ENCODE measurements at places on chromosomes 4 and X.
A peak's percentile ranks its signal among the peaks of the same experiment; 100 is the strongest.

GRCh38 chr4:7766086-7766485 lies 173.6 kb downstream of the AFAP1 start:
- no peak for DNase-seq

- no peak for DNase-seq
Observed at GRCh38 chrX:11446336-11446735, 153.1 kb downstream of the AMELX start.

- no peak for DNase-seq
Observed at GRCh38 chr4:55359397-55359916, 13.4 kb downstream of the SRD5A3 start.

GRCh38 chr4:140238351-140239056 lies 84.5 kb upstream of the MAML3 start:
- no peak for DNase-seq

DNA sequence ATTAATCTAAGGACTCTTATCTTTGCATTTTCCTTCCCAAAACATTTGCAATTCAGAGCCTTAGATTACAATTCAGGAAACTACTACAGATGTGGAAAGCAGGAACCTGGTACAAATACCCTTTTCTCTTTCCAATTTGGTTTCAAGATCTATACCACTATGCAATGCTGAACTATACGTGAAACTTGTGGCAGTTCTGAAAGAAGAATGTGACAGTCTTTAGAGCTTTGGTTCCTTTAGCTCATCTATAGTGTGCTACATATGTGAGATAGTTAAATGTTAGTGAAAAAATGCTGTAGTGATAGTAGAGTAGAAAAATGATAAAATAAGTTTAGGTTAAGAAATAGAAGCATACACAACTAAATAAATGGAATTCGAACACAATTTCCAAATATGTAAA lies 50.0 kb downstream of the CXXC4 start:
- DNase-seq: no peak

GRCh38 chr4:187416216-187416615 lies 579.4 kb upstream of the ZFP42 start:
- DNase-seq: no peak

DNA sequence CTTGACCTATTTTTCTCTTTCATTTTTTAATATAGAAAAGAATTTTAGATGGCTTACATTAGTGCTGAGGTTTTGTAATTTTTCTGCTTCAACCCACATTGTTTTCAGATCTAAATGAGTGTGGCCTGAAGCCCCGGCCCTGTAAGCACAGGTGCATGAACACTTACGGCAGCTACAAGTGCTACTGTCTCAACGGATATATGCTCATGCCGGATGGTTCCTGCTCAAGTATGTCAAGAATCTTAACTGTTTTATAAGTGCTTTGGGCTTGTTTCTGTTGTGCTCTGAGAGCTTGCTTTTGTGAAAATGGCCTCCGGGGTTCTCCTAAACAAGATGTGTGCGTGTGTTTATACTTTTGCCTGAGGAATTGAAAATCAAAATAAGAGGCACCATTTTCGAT lies 41.6 kb downstream of the NPNT start:
- DNase-seq: no peak

- DNase-seq: no peak
Observed at GRCh38 chr4:2371765-2372487, 46.5 kb downstream of the ZFYVE28 start.

DNA sequence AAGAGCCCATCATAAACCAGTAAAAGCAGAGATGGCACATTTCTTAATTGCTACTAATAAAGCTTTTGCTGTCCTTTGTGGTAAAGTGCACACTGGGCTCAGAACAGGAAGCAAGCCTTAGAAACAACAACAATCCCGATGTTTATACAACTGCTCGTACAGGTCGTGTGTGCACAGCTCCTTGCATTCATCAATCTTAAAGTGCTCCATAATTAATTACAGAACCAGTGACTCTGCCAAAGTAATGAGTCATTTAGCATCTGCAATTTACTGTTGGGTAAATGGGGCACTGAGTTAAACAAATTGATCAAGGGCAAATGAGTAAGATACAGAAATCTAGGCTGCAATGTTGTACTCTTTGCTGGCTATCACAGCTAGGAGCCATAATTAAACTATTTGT lies 61.3 kb upstream of the TXK start:
- DNase-seq: no peak

GRCh38 chr4:17447056-17447455 lies 64.8 kb downstream of the QDPR start:
- DNase-seq: no peak

GRCh38 chr4:108674356-108674977 lies 24.1 kb downstream of the OSTC start:
- no peak for DNase-seq

DNA sequence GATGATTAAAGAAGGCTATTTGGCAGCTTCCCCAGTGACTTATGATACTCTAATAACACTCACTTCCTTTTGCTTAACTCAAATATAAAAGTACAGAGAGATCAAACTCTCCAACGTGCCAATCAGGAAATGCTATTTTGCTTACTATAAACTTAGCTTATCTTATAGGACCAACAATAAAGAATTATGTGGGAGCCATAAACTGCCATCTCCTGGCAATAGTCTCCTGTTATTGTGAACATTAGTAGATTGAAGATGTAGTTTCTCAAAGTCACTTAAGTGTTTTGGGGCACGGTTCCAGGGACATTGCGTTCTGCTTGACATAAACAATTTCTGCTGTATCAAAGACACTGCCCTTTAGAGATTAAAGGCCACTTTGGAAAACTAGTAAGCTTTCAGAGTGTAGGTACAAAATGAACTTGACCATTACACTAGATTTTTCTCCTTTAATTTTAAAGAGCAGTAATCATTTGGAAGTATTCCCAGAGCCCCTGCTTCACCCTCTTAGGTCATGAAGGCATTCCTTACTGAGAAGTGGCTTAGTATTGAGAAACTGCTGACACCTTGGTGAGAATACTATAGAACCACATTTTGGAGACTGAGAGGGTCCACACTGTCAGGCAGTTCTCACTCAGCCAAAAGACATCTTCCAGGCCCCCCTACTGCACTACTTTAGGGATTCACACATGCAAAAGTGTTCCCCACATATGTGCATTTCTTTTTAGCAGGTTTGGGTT lies 51.9 kb downstream of the MAOA start:
- no peak for DNase-seq

DNA sequence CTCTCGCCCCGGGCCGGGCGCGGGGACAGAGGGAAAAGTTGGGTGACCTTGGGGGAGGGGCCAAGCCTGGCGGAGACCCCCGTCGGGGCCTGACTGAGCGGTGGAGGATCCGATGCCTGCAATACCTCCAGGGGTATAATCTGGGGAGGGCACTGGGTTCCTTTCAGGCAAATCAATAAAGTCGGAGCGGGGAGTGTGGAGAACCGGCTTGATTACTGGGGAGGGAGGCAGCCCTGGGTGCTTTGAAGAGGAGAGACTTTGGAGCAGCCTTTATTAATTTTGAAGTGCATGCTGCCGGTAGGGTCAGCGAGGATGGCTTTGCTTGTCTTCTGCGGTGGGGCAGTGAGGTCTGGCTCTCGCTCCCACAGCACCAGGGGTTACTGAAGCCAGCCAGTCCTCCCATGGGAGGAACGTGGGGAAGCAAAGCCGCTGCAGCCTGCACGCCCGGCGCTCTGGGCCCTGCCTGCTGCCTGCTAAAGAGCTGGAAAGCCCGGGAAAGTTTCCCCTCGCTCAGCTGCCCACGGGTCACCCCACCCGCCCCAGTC lies 403 bp upstream of the LGI2 start:
- DNase-seq: no peak

DNA sequence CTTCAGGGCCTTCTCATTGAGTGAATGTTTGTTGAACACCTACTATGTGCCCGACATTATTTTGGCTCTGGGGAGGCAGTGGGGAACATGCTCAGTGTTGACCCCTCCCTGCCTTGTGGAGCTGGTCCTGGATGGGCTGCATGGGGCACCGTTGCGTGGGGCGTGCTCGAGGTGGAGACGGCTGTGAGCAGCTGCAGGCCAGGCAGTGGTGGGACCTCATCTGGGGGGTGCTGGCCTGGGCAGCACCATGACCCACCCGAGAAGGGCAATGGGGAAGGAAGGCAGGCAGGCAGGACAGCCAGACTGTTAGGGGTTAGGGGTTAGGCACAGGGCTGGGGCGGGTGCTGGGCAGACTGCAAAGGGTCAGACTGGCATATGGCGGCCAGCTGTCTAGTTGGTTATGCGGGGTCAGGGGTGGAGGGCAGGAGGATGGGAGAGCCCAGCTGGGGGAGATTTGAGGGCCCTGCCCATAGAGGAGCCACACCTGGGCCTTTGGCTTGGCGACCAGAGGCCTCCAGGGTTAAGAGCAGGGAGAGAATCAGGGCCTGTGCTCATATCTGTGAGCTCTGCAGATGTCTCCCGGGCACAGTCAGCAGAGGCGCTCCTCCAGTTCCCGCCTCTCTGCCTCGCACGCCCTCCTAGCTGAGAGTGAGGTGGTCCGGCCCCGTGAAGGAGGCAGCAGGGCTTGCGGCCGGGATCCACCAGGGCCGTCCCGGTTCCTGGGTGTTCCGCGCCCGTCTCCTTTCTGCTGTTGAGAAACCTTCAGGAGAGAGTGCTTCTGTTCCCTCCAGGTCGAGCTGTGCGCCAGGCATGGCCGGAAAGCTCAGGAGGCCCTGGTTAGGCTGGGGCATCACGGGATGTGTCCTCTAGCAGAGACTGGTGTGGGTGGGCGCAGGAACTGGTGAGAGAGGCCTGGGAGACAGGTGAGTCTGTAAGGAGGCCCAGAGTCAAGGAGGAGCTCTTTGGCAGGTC lies 73.3 kb downstream of the RGS12 start:
- DNase-seq: no peak

DNA sequence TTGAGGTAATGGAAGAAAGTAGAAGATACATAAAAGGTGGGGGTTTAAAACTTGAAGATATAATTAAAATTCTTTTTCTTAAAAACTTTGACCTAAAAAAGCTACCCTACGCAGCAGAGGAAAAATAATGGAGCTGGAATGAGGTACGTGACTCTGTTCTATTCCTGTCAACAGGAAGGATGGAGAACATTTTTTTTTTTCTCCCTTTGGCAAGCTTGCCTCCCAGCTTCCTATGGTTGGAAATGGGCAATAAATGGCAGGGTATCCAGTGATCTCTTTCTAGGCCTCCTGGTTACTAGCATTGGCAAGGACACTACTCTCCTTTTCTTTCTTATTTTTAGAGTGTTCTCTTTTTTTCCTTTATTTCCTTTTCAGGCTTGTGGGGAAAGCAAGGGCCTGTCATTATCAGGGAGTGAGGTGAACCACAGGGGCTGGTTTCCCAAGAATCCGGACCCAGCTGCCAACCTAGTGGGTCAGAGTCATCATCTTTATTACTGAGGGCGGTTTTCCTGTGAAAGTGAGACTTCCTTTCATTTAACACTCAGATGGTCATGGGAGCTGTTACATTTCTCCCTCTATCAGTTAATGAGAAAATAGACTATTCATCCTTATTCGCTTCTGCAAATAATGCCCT lies 224.6 kb downstream of the SPRY1 start:
- no peak for DNase-seq

GRCh38 chr4:2341911-2342652 lies 76.4 kb downstream of the ZFYVE28 start:
- DNase-seq: no peak

GRCh38 chrX:78029663-78030062 lies 60.2 kb upstream of the PGAM4 start:
- DNase-seq: no peak

- no peak for DNase-seq
Observed at GRCh38 chr4:164734484-164734883, 19.4 kb upstream of the SMIM31 start.

- peak; percentile 13 for DNase-seq
Observed at GRCh38 chr4:109816082-109816442, 500 bp downstream of the GAR1 start.

GRCh38 chrX:66504481-66504880 lies 134.4 kb downstream of the EDA2R start:
- DNase-seq: no peak

GRCh38 chr4:165970703-165971420 lies 97.8 kb downstream of the TLL1 start:
- DNase-seq: no peak
